ENCODE measurements at places on chromosomes 5 and 9. TPM values are rescaled to one million over a fixed set of nuclear protein-coding genes. Genes with fewer than 3 reads are reported as not detected.

GRCh38 chr9:135559606-135560005 lies 1.9 kb upstream of the PAEP start:
- no peaks in the 10 kb centered on the region for H3K36me3 ChIP-seq
- no peaks in the 10 kb centered on the region for H3K4me1 ChIP-seq
- H3K27me3 ChIP-seq: peaks cover 12% of the 10 kb centered on the region
- no peak overlapping the region for H3K27ac ChIP-seq
- DNase-seq: no peak
- no peak overlapping the region for H3K4me3 ChIP-seq

GRCh38 chr5:136028782-136029742 lies at the start of gene TGFBI:
TSS of gene TGFBI (plus strand) at chr5:136028988. CDS start at chr5:136029056, 68 bp downstream.
- no peak within 1 kb of the TSS for H3K27ac ChIP-seq
- no peak within 1 kb of the TSS for H3K4me3 ChIP-seq
- H3K36me3 ChIP-seq: no peaks in the 10 kb centered on the region
- no peaks in the 10 kb centered on the region for H3K4me1 ChIP-seq

SLC25A2 gene
- 0.63 TPM for total RNA-seq

DNA sequence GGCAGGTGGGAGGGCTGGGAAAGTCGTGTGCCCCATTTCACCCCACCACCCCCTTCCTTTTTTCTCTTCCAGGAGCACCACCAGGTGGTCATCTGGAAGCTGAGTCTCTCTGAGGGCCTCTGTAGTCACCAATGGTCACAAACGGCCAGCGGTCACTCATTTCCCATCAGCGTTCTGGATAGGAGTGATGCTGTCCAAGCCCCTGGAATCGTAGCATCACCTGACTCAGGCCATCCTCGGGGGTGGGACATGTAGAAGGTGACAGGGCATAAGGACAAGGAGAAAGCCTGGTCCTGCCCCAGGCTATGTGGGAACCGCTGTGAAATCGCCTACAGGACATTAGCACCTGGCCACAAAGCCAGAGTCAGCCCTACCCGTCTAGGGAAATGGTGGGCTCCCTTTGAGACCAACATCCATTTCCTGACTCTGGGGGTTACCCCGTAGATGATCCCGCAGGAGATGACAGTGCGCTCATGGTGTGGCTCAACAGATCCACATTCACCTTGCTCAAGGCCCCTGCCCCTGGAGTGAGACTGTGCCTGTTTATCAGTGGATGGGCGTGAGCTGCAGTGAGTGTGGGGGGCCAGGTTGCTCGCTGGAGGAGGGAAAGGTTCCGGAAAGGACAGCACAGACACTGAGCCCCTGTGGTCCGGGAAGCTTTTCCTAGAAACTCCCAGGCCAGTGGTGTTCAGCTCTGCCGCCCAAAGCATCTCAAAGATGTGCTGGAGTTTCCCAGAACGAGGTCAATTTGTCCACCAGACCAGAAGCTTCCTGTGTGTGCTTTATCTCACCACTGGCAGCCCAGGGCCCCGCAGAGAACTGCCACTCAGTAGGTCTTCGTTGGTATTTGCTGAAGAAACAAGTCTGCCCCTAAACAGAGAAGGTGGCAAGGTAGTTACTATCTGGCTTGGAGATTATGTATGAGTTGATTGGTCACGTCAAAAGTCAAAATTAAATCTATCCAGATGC lies 61.1 kb upstream of the UNC5A start:
- no peak for DNase-seq
- peaks cover 47% of the 10 kb centered on the region for H3K27me3 ChIP-seq
- peaks cover 9% of the 10 kb centered on the region for H3K4me1 ChIP-seq
- H3K4me3 ChIP-seq: no peak overlapping the region

GRCh38 chr5:38607930-38608564 lies 51.6 kb upstream of the LIFR start:
- H3K36me3 ChIP-seq: no peaks in the 10 kb centered on the region
- no peak for DNase-seq
- H3K27ac ChIP-seq: no peak overlapping the region
- H3K27me3 ChIP-seq: peaks cover 20% of the 10 kb centered on the region

PAEP gene
- total RNA-seq: not detected

SPRY4 gene
- 1.1 TPM for total RNA-seq

CD180 gene
- total RNA-seq: 0.05 TPM

GRCh38 chr9:117249799-117250198 lies 165.1 kb downstream of the ASTN2 start:
- no peak overlapping the region for H3K27ac ChIP-seq
- H3K36me3 ChIP-seq: no peaks in the 10 kb centered on the region
- H3K27me3 ChIP-seq: no peaks in the 10 kb centered on the region
- H3K4me3 ChIP-seq: no peak overlapping the region
- DNase-seq: no peak

GARIN3 gene
- 0.22 TPM for total RNA-seq

DNA sequence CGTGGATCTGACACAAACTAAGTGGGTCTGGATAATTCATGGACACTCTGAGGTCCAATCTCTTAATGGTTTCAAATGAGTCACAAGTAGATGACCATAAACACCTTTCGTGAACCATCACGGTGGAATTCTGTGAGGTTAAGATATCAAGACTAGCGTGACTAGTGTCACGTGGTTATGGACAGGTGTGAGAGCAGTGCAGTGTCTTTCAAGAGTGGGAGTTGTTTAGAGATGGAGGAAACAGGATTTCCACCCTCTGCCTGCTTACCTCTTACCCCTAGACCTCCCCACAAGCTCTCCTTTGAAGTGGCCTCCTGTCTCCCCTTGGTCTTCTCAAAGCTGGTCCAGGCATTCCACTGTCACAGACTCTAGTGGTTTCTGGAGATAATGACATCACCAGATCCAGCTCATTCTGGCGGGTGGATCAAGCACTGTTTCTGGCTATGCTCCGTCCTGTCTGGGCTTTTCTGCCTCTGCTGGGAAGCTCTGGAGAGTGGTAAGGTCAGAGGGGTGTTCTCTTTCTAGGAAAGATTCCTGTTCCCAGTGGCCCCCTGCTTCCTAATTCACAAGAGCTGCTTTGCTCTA lies 20.0 kb upstream of the ZNF782 start:
- no peak overlapping the region for H3K4me3 ChIP-seq
- peaks cover 6% of the 10 kb centered on the region for H3K36me3 ChIP-seq
- no peak for DNase-seq
- peaks cover 36% of the 10 kb centered on the region for H3K4me1 ChIP-seq

DNA sequence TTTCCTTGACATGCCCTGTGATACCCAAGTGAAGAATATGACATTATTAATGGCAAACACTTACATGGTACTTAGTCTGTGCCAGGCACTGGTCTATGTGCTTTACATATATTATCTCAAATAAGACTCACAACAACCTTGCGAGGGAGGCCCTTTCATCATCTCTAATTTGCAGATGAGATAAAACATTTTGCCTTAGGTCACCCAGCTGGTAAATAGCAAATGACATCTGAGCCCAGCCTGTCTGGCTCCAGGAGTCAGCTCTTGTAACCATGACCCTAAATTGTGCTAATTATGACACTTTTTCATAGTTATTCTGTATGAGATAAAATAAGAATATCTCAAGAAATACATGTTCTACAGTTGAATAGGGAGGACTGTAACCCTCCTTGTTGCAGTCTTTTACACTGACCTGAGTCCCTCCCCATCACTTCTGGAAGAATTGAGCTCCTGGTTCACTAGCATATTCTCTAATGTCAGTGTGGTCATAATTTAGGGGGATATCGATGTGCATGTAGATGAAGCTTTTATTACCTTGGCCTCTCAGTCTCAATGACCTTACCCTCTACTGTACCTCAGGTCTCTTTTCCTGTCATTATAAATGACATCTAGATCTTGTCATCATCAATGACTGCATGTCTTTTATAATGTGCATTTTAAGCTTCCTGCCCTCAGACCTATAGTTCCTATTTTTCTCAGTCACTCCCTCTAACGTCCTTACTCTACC lies 126.1 kb upstream of the HAPLN1 start:
- no peaks in the 10 kb centered on the region for H3K36me3 ChIP-seq
- no peaks in the 10 kb centered on the region for H3K4me1 ChIP-seq
- H3K27me3 ChIP-seq: no peaks in the 10 kb centered on the region
- H3K27ac ChIP-seq: no peak overlapping the region
- no peak for DNase-seq

GRAMD2B gene
- total RNA-seq: 15.7 TPM

ADRB2 gene
- 0.60 TPM for total RNA-seq

- no peaks in the 10 kb centered on the region for H3K4me1 ChIP-seq
- no peaks in the 10 kb centered on the region for H3K27me3 ChIP-seq
- H3K27ac ChIP-seq: no peak overlapping the region
- DNase-seq: no peak
These were observed 461.9 kb upstream of the NUDT12 start for GRCh38 chr5:104024538-104024937.

MTRR gene
- total RNA-seq: 67.6 TPM

- H3K4me3 ChIP-seq: no peak overlapping the region
- H3K4me1 ChIP-seq: no peaks in the 10 kb centered on the region
- no peak overlapping the region for H3K27ac ChIP-seq
- H3K27me3 ChIP-seq: peaks cover 7% of the 10 kb centered on the region
- DNase-seq: no peak
- no peaks in the 10 kb centered on the region for H3K36me3 ChIP-seq
These were observed 9.5 kb downstream of the FCN2 start for GRCh38 chr9:134890155-134890495.

DNA sequence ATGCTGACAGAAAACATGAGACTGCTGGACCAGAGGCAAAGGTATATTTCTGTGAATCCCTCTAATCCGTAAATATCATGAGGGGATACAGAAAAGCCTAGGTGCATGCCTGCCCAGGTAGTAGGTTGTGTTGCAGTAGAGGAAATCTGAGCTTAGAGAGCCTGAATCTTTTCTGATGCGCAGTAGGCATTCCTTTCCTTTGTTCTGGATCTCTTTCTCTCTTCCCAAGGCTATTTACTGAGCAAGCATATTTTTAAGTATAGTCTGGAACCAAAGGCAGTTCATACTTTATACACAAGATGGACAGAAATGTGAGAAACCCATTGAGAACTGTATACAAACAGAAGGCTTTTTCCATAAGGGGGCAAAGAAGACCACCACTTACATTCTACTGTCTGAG lies 359.3 kb downstream of the TMEM161B start:
- no peak overlapping the region for H3K4me3 ChIP-seq
- DNase-seq: no peak
- no peaks in the 10 kb centered on the region for H3K36me3 ChIP-seq
- H3K27me3 ChIP-seq: no peaks in the 10 kb centered on the region

BAAT gene
- total RNA-seq: 0.19 TPM

- H3K27me3 ChIP-seq: no peaks in the 10 kb centered on the region
- H3K36me3 ChIP-seq: peaks cover 12% of the 10 kb centered on the region
- H3K27ac ChIP-seq: peak overlapping the region; percentile 96
- DNase-seq: no peak
- peak overlapping the region; percentile 98 for H3K4me3 ChIP-seq
- H3K4me1 ChIP-seq: peaks cover 64% of the 10 kb centered on the region
These were observed 13.6 kb downstream of the ITGA1 start for GRCh38 chr5:52801329-52801728.

- no peak overlapping the region for H3K27ac ChIP-seq
- DNase-seq: no peak
- no peaks in the 10 kb centered on the region for H3K27me3 ChIP-seq
- H3K36me3 ChIP-seq: no peaks in the 10 kb centered on the region
- no peak overlapping the region for H3K4me3 ChIP-seq
These were observed 73.8 kb downstream of the AMBP start for GRCh38 chr9:114004221-114004716.

DNA sequence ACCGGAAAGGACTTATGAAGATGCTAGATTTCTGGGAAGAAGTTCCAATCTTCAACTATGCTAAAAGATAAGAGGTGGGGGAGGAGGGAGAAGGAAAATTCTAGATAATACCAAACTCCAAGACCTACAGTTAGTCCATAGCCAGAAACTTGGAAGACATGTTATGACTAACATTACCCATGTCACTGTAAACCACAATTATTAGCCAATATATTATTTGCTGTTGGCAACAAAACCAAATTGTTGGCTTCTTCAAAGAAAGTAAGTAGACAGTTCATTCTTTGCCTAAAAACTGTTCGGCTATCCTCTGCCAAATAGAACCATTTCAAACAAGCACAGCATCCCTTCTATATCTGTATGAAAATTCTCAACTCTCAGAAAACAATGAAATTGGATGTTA lies 25.1 kb downstream of the PRLR start:
- no peak for DNase-seq
- H3K27me3 ChIP-seq: peaks cover 45% of the 10 kb centered on the region
- no peaks in the 10 kb centered on the region for H3K36me3 ChIP-seq
- H3K4me1 ChIP-seq: no peaks in the 10 kb centered on the region

GRCh38 chr9:88077071-88077617 lies 61.1 kb downstream of the SPATA31C2 start:
- no peak overlapping the region for H3K27ac ChIP-seq
- H3K4me3 ChIP-seq: peak overlapping the region; percentile 83
- peaks cover 17% of the 10 kb centered on the region for H3K4me1 ChIP-seq
- no peak for DNase-seq
- no peaks in the 10 kb centered on the region for H3K36me3 ChIP-seq

GRCh38 chr9:37452611-37453010 lies 12.6 kb downstream of the ZBTB5 start:
- H3K36me3 ChIP-seq: no peaks in the 10 kb centered on the region
- DNase-seq: no peak
- no peaks in the 10 kb centered on the region for H3K27me3 ChIP-seq
- H3K4me3 ChIP-seq: no peak overlapping the region
- H3K27ac ChIP-seq: no peak overlapping the region

DNA sequence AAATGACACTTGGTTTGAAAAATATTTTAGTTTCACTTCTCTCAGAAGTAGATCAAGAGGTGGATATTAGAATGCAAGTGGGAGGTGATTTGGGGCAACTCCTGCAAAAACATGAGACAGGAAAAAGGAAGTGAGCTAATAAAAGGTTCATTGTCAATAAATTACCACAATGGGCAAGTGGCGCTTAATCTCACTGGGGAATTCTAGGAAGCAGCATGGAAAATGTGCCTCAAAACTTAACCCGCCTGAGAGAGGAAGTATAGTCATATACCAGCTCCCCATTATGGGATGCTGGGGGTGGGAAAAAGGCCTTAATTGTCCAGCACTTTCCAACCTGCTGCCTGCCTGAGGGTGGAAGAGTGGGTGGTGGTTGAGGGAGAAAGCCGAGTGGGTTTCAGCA lies 204.1 kb downstream of the ELAVL2 start:
- H3K27me3 ChIP-seq: no peaks in the 10 kb centered on the region
- DNase-seq: no peak
- H3K4me3 ChIP-seq: no peak overlapping the region
- H3K36me3 ChIP-seq: no peaks in the 10 kb centered on the region
- H3K4me1 ChIP-seq: no peaks in the 10 kb centered on the region

GRCh38 chr9:124758061-124758460 lies 13.1 kb downstream of the NR6A1 start:
- peaks cover 82% of the 10 kb centered on the region for H3K27me3 ChIP-seq
- peaks cover 21% of the 10 kb centered on the region for H3K4me1 ChIP-seq
- no peak overlapping the region for H3K27ac ChIP-seq
- no peak for DNase-seq
- no peak overlapping the region for H3K4me3 ChIP-seq

GRCh38 chr9:87836536-87836935 lies 46.1 kb upstream of the SPATA31E1 start:
- peaks cover 11% of the 10 kb centered on the region for H3K27me3 ChIP-seq
- H3K4me1 ChIP-seq: no peaks in the 10 kb centered on the region
- no peaks in the 10 kb centered on the region for H3K36me3 ChIP-seq
- no peak overlapping the region for H3K27ac ChIP-seq
- no peak for DNase-seq
